Hematopoietic multipotent progenitor cell treated with erythropoietin and hydrocortisone succinate and interleukin-3 and kit ligand, for 15 days (in vitro differentiated cells): ENCODE measurements at places on chromosomes 6 and 20.

DNA sequence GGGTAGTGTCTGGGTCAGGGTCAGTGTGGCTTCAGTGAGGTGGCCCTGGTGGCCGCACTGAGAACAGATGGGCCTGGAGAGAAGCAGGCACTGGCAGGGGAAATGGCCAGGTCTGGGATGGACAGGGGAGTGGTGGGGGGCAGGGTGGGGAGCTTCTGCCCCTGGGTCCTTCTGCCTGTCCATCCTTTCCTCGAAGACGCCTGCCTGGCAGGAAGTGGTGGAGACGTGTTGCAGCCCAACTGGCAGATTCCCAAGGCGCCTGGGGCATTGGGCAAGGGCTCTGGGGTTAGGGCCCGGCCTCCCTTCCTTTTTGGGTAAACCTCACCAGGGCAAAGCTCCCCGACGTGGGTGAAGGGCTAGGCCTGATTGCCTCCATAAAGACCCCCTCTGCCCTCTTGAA is 10.4 kb downstream of the SRC start:
- no peak for DNase-seq

DNA sequence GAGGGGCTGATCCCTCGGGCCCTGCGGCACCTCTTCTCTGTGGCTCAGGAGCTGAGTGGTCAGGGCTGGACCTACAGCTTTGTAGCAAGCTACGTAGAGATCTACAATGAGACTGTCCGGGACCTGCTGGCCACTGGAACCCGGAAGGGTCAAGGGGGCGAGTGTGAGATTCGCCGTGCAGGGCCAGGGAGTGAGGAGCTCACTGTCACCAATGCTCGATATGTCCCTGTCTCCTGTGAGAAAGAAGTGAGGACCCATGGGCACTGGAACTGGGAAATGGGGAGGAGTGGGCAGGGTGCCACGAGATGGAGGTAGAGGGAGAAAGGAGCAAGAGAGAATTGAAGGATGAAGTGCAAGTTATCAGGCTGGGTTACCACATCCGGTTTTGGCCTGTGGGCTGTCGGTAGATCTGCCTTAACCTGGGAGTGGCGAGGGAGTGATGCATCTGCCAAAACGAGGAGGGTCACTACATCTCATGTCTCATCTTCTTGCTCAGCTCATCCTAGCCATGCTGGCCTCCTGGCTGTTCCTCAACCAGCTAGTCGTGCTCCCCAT is 5.4 kb upstream of the PHF1 start:
- DNase-seq = no peak

GRCh38 chr6:163538331-163538730 is 123.8 kb downstream of the QKI start:
- no peak for DNase-seq

- no peak for DNase-seq
Observed at GRCh38 chr20:8803941-8804340, 264.9 kb upstream of the PLCB4 start.

DNA sequence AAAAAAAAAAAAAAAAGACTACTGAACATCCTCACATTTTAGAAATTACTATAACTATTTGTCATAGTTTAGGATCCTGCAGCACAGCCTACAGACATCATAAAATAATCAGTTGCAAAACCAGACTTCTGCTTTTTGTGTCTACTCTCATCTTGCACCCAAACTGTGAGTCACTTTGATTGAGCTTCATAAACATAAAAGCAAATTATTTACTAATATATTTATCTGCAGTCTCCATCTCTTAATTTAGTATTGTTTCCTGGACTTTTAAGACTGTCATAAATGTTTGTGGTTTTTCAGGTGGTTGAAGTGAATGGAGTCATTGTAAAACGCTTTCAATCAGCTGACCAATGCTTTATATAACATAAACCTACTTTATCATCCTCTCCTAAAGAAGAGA is 14.8 kb upstream of the CALHM6 start:
- no peak for DNase-seq
